ENCODE measurements at places on chromosomes 11 and 22.
A peak's percentile ranks its signal among the peaks of the same experiment; 100 is the strongest.

DNA sequence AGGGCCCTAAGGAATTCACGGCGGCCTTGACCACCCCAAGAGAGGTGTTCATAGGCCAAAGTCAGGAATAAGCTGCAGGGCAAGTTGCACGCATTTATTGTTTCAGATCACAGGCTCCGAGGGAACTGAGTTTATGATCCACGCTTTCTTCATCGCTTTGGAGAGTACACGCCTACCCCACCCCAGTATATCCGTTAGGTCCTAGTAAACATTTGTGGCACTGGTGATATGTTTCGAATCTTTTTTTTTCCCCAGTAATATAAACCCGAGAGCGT lies 805 bp downstream of the GANAB start:
- DNase-seq, result no peak

- DNase-seq, result no peak
Observed at GRCh38 chr11:57499983-57500461, 15.5 kb downstream of the SLC43A1 start.

- no peak for DNase-seq
Observed at GRCh38 chr11:69711822-69712801, 8.3 kb upstream of the FGF19 start.

- no peak for DNase-seq
Observed at GRCh38 chr11:68724293-68724692, 27.0 kb downstream of the TESMIN start.

- DNase-seq, result no peak
Observed at GRCh38 chr11:73292525-73292894, 15.6 kb upstream of the ARHGEF17 start.

DNA sequence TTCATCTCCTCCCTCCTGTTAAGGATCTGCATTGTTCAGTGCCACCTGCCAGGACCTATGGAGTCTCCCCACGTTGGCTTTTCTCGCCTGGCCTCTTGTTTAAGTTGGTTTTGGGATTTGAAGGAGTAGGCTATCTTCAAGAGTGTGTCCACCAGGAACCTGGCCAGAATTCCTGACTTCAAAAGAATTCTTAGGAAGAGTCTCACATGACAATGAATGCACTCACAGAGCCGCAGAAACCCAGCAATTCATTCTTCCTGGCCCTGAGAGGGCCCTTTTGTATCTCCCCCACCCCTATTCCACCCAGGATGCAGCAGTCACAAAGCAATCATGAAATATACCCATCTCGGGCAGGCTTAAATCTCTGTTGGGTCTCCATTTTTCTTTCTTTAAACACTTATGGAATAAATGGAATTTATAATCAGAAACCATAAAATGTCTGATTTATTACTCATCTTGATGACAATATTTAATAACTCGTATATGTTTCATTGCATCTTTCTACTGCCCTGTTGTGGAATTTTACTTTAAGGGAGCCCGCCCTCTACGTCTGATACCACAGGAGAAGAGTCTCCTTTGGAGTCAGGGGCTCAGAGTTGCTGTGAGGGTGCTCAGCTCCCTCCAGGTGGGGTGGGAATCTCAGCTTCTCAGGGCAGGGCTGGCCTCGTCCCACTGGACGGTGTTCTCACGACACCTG lies 507.0 kb downstream of the NTM start:
- DNase-seq, result no peak

DNA sequence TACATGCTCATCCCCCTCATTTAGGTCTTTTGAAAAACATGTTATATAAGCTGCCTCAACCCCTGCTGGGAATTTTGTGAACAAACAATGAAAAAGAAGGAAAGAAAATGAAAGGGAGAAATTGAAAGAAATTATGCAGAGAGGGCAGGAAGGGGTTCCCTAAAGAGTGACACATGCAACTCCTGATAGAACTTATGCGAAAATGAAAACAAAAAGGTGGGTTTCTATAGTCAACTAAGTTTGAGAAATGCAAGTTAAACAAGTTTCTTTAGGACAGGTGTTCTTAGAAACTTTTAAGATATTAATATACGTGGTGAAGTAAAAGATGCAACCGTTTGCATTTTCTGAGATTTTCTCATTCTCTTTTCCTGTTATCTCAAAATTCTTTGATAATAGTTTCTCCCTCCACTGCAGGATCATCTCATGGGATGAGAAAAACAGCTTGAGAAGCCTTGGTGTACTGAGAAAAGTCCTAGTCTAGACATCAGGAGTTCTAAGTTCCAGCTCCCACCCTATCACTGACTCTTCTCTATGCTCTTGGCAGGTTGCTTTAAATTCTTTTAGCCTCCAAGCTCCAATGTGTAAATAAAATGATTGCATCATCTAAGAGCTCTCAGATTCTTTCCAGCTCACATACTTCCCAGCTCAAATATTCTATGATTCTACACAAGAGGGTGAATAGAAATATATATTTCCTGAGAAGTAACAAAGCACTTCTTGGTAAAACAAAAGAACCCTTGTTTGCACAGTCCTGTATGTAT lies 109.2 kb downstream of the FAM76B start:
- peak; percentile 61 for DNase-seq

DNA sequence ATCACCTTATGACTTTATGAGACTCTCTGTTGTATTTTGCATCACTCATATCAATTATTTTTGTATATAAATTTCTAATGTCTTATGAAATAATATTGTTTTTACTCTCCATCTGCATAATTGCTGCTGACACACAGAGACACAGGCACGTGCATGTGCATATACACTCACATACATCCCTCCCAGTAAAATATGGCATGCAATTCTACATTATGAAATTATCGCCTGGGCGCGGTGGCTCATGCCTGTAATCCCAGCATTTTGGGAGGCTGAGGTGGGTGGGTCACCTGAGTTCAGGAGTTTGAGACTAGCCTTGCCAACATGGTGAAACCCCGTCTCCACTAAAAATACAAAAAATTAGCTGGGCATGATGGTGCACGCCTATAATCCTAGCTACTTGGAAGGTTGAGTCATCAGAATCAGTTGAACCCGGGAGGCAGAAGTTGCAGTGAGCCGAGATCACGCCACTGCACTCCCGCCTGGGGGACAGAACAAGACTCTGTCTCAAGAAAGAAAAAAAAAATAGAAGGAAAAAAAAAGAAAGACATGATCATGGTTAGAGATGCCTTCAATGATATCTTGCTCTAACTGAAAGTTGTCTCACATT lies 96.7 kb upstream of the LUZP2 start:
- DNase-seq, result no peak

- DNase-seq, result no peak
Observed at GRCh38 chr11:107973641-107974040, 35.1 kb upstream of the CUL5 start.

- DNase-seq, result no peak
Observed at GRCh38 chr11:90594658-90595057, 371.8 kb upstream of the CHORDC1 start.

GRCh38 chr11:47348859-47349258 lies 3.6 kb downstream of the MYBPC3 start:
- peak; percentile 31 for DNase-seq

GRCh38 chr11:57219021-57219627 lies 17.9 kb downstream of the APLNR start:
- no peak for DNase-seq

Data from brain microvascular endothelial cell (primary cell).